B cell (primary cell): ENCODE measurements at places on chromosomes 16 and 17. TPM values are rescaled to one million over a fixed set of nuclear protein-coding genes. Genes with fewer than 3 reads are reported as not detected.

GRCh38 chr16:1333149-1333812, at the start of gene BAIAP3:
Gene BAIAP3, plus strand, starts transcription at chr16:1333645. Its CDS starts 4,905 bp downstream, at chr16:1338550.
- peak; percentile 69 for DNase-seq

DNA sequence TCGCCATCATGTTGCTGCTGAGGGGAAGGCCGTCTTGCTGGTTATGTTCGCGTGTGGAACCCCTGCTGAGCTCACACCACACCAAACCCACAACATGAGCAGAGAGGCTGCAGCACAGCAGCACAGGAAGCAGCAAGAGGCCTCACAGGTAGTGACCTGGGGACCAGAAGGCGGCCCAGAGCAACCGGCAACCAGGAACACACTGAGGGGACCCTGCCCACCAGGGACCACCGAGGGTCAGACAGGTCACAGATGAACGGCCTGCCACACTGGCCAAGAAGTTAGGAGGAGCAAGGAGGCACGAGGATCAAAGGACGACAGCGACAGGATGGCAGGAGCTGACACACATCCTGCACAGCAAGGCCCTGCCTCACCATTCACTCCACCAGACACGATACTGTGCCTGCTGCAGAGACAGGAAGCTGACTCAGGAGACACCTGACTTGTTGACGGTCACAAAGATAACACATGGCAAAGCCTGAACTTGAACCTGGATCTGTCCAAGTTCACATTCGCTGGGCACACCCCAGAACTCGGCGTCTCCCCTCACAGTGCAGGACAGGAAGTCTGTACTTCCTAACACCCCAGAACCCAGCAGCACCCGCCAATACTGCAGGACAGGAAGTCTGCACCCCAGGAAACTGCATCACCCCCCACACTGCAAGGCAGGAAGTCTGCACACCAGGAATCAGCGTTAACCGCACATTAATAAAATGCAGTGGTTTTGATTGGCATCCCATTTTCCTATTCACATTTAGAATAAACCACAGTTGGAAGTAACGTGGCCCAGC, 98.5 kb downstream of the ZNF778 start:
- DNase-seq = peak; percentile 64

DNA sequence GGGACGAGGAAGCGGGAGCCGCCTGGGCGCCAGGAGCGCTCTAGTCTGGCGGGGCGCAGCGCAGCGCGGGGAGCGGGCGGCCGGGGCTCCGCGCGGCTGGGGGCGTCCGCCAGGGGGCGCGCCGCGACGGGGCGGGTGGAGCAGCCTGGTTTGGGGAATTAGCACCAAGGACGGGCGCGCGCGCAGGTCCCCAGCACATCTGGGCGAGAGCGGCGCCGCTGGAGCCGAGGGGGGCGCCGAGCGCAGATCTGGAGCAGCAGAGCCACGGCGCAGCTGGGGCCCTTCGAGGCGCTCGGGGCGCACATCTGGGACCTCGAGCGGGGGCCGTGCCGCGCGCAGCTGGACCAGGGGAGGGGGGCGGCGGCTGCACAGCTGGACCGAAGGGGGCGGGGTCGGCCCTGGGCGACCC, at the start of gene NXPH3:
Gene NXPH3, plus strand, starts transcription at position 193 of the 409 bp plus-strand sequence. CDS start 349 bp downstream, outside the sequence.
- DNase-seq = peak; percentile 72

GRCh38 chr16:89549007-89549700, 11.3 kb upstream of the RPL13 start:
- DNase-seq = no peak

- DNase-seq = no peak
Measured at GRCh38 chr16:81384006-81384405, 60.6 kb upstream of the CMIP start.

- DNase-seq = no peak
Measured at GRCh38 chr17:30005709-30006320, 64.4 kb downstream of the EFCAB5 start.

ZSWIM7 gene
- polyA plus RNA-seq = 34.6 and 39.3 TPM in 2 replicates

DNA sequence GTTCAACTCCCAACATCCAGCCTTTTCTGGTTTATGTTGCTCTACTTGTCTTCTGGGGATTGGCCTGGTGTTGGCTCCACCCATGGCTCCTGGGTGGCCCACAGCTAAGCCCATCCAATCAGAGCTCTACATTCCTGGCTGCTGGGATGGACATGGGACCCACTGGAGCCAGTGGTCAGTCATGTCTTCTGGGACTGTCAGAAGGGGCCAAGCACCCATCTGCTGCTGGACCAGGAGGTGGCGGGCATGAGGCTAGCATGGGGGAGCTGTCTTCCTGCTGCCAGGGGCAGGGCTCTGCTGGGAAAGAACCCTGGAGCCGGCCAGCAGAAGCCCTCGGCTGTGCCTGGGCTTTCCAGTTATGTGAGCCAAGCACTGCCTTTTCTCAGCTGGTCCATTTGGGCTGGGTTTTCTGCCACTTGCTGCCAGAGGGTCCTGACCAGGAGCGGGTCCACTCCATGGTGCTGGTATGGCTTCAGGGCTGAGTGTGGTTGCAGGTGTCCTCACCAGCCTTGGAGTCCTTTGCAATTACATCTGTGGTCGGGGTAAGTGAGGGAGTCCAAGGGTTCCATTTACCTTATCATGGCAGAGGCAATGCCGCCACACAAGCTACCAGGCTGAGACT, 17.4 kb upstream of the ZNF469 start:
- no peak for DNase-seq

NPIPB8 gene
- 0.04 and 0.22 TPM in 2 replicates for polyA plus RNA-seq

- no peak for DNase-seq
Measured at GRCh38 chr17:78785663-78786057, 3.6 kb upstream of the CYTH1 start.

GRCh38 chr16:26981266-26981938, 85.3 kb upstream of the C16orf82 start:
- DNase-seq = no peak

- DNase-seq = no peak
Measured at GRCh38 chr16:79336437-79337229, 263.9 kb downstream of the MAF start.

GRCh38 chr17:44539673-44540072, 17.6 kb upstream of the FZD2 start:
- no peak for DNase-seq

GRCh38 chr16:76232704-76233103, 44.5 kb upstream of the CNTNAP4 start:
- DNase-seq = no peak

TSPOAP1 gene
- polyA plus RNA-seq = 10.8 and 16.0 TPM in 2 replicates

- DNase-seq = no peak
Measured at GRCh38 chr17:18925187-18925586, 26.8 kb upstream of the SLC5A10 start.

GRCh38 chr17:19003543-19004420, 782 bp downstream of the FAM83G start:
- peak; percentile 55 for DNase-seq

GRCh38 chr17:28318759-28319597, at the start of gene TMEM97:
Gene TMEM97, plus strand, starts transcription at chr17:28319200. Its CDS starts 40 bp downstream, at chr17:28319240.
- peak; percentile 96 for DNase-seq

CFAP20 gene
- 45.4 and 62.2 TPM in 2 replicates for polyA plus RNA-seq

MCRIP2 gene
- polyA plus RNA-seq = 28.5 and 46.0 TPM in 2 replicates

GRCh38 chr16:3157229-3158025, 22.6 kb downstream of the ZNF213 start:
- DNase-seq = peak; percentile 71

SLFN14 gene
- polyA plus RNA-seq = not detected in 2 replicates

GRAPL gene
- 84.5 and 132 TPM in 2 replicates for polyA plus RNA-seq

MGAT5B gene
- 0.15 TPM in 1 of 2 replicates, not detected in the other for polyA plus RNA-seq

DNA sequence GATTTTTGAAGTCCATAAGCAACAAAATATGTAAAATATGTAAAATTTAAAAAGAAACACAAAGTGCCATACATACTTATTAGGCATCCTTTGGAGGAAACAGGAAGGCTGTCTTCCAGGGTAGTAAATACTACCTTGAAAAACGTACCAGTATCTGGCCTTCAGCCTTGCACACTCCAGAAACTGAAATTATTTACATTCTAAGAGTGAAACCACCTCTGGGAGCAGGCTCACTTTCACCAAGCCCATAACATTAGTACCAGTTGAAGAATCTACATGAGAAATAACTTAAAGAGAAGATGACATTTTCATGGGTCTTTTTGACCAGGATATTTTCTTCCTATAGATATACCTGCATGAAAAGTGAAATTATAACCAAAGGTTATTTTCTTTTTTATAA, 6.4 kb downstream of the KRTAP9-1 start:
- DNase-seq = no peak

DNA sequence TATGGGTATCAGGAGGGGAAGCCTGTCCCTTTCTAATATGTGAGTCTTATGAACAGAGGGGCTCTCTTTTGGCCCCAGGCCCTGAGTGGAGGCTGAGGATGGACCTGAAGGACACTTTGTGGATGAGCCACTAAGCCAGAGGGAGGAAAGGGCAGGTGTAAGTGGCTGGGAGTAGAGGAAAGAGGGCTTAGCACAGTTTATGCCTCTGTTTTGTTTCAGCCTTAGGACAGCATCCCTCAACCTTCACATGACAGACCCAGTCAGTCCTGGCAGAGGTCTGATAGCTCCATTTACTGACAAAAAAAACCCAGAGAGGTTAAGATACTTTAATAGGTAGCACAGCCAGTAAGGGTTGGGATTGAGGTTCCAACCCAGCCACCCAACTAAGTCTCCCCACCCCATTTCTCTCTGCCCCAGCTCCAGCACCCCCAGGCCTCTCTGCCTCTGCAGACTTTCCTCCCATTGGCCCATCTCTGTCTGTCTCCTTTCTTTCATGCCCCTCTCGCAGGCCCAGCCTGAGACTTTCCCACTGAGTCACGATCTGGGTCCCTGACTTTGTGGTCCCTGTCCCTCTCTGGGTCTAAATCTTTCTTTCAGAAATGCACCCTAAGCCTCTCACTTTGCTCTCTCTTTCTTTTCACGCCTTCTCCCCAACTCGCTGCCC, 4.7 kb upstream of the TBX21 start:
- DNase-seq = no peak

- DNase-seq = no peak
Measured at GRCh38 chr17:65109990-65110680, 27.0 kb upstream of the RGS9 start.

GRCh38 chr16:55834049-55834448, 1.2 kb upstream of the CES1 start:
- no peak for DNase-seq

KCNJ12 gene
- polyA plus RNA-seq = not detected in 2 replicates

- DNase-seq = no peak
Measured at GRCh38 chr17:68378268-68379176, 78.8 kb downstream of the WIPI1 start.

CES1 gene
- 0.20 and 1.2 TPM in 2 replicates for polyA plus RNA-seq

DNA sequence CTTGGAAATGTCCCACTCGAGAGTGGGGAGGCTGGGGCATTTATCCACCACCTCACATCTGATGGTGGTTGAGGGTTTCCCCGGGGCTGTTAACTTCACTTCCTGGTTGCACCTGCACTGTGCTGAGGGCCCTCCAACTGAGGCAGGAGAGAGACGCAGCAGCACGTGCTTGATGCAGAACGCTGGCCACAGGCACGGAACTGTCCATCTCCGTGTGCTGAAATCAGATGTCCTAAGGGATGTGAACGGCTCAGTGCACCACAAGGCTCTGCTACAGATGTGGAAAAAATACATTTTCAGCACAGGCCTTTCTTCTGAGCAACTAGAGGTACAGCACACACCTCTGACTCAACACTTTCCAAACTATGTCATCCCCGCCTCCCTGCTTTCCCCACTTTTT, 114.8 kb upstream of the C16orf82 start:
- DNase-seq = no peak

DNA sequence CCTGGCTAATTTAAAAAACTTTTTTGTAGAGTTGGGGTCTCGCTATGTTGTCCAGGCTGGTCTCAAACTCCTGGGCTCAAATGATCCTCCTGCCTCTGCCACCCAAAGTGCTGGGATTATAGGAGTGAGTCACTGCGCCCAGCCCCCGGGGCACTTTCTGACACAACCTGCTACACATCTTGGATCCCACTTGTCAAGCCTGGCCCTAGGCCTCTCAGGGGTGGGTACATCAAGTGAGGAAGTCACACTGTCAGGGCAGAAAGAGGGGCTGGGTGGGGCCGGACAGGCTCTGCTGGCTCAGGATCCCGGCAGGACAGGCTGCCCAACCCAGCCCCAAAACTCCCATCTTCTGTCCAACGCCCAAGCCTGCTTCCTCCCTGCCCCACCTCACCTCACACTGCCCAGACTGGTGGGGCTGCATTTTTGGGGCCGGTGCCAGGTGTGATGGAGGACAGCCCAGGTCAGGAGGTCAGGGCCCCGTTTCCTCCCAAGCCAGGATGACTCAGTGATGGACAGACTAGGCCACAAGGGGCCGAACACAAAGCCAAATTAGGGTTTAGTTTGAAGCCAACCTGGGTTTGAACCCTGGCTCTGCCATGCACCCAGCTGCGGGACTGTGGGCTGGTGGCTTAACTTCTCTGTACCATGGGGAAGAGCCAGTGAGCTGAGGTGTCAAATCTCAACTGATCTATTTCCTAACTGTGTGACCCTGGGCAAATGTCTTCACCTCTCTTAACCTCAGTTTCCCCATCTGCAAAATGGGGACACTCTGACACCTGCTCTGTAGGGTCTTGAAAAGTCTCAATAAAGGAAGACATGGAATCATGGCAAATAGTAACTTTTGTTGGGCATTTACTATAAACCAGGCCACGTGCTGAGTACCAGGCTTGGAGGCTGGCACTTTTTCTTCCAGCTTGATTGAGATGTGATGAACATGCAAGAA, 8.9 kb upstream of the PPL start:
- DNase-seq = no peak

- DNase-seq = no peak
Measured at GRCh38 chr16:85629853-85630252, 16.7 kb downstream of the GSE1 start.

- DNase-seq = no peak
Measured at GRCh38 chr16:60582528-60582927, 1453.7 kb downstream of the CDH8 start.

GRCh38 chr17:80441598-80442322, 26.8 kb downstream of the ENDOV start:
- no peak for DNase-seq

DNA sequence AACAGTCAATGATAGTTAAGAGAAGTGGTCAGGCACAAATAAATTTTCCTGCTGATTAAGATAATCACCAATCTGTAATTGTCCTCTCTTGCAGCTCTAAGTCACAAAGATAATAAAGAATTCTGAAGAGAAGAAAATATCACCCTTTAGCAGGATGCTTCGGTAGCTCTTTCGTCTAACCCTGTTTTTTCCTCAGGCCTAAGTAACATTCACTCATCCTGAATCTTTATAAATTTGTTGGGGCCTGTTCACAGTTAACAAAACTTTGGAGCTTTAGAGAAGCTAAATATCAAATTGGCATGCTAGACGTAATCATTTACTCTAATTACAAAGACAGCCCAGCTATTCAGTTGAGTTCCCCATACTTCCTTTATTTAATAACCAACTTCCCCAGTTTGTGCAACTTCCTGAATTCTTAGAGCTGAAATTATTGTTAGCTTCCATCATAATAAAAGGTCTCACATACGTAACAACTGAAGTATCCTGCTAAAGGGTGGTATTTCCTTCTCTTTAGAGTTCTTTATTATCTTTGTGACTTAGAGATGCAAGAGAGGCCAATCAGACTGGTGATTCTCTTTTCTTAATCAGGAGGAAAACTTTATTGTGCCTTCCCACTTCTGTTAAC, 118.6 kb downstream of the TANGO6 start:
- DNase-seq = no peak
